ENCODE measurements at places on chromosomes 2 and 18.
A peak's percentile ranks its signal among the peaks of the same experiment; 100 is the strongest.

- DNase-seq, result no peak
These were observed 23.2 kb downstream of the ASB1 start for GRCh38 chr2:238449909-238450417.

DNA sequence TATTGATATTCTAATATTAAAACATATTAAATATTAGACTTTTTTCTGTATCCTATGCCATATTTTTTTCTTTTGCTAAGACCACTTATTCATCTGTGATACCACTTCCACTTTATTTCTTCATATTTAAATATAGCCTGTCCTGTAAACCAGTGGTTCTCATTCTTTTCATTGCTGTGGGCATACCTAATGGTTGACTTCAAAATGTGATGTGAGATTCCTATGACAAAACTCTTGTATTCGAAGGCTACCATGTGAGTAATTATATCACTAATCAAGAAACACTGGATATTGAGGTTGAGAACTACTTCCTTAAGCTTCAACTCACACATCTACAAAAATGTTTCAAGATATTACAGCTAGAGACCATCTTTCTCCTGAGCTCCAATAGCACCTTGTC, 3.6 kb downstream of the SCRN3 start:
- no peak for DNase-seq

- DNase-seq, result no peak
These were observed 152.1 kb downstream of the PXDN start for GRCh38 chr2:1591978-1592907.

- DNase-seq, result peak; percentile 20
These were observed 222.1 kb downstream of the MTX2 start for GRCh38 chr2:176491172-176491904.

- no peak for DNase-seq
These were observed 344.5 kb upstream of the LRATD1 start for GRCh38 chr2:14288016-14288415.

GRCh38 chr2:100391735-100392515, 25.5 kb downstream of the CHST10 start:
- no peak for DNase-seq

DNA sequence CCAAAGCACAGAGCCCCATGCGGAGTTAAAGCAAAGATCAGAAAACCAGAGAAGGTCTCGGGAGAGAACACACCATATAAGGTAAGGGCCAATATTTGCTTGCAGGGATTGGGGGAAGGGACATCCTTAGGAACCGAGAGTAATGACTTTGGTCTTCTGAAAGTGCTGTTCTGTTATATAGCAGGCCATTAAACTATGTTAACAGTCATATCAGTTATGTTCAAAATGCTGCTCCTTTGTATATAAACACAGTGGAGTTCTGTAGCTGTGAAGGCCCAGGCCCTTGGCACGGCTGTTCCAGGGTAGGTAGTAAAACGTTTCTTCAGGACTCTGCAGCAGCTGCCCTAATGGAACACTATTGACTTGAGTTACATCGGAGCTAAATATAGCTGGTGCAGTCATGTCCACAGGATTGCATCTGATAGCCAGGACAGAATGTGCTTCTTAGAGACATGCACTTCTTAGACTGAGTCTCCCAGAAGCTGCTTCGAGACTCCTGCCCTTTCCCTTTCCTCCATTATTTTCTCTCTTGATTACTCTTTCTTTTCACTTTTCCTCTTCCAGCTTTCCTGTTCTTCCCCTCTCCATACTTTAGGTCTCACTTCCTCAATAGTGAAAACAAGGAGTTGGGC, 122.4 kb downstream of the SETBP1 start:
- DNase-seq, result no peak

GRCh38 chr2:33011373-33011772, 64.6 kb downstream of the LTBP1 start:
- DNase-seq, result no peak

GRCh38 chr18:10689236-10690034, 163.6 kb downstream of the NAPG start:
- no peak for DNase-seq

DNA sequence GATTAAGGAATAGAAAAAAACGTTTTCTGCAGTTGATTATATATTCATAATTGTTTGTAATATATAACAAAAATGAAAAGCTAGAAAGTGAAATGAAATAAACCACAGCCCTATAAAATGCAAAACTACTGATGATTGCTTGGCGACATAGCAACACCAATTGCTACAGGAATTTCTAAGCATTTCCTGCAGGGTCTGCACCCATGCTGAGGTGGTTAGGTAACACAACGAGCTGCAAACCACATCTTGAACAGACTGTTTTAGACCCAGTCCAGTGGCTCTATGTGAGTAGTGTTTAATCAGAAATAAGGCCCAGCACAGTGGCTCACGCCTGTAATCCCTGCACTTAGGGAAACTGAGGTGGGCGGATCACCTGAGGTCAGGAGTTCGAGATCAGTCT, 17.2 kb upstream of the UGT1A9 start:
- DNase-seq, result no peak

DNA sequence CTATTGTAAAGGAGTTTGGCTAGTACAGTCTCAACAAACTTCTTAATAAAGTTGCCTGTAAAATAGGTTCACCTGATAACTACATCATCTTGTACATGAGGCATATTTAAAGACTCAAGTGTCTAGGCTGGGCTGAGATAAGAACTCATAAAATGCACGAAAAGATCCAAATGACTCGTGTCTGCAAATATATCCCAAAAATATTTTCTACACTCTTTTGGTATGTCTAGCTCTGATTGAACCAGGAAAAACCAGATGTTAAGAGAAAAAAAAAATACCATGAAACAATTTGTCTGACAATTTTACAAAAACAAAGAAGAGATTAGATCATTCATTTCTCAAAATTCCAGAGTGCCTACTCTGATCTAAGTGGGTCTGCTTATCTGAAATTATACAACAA, 166.9 kb upstream of the OSR1 start:
- DNase-seq, result no peak

DNA sequence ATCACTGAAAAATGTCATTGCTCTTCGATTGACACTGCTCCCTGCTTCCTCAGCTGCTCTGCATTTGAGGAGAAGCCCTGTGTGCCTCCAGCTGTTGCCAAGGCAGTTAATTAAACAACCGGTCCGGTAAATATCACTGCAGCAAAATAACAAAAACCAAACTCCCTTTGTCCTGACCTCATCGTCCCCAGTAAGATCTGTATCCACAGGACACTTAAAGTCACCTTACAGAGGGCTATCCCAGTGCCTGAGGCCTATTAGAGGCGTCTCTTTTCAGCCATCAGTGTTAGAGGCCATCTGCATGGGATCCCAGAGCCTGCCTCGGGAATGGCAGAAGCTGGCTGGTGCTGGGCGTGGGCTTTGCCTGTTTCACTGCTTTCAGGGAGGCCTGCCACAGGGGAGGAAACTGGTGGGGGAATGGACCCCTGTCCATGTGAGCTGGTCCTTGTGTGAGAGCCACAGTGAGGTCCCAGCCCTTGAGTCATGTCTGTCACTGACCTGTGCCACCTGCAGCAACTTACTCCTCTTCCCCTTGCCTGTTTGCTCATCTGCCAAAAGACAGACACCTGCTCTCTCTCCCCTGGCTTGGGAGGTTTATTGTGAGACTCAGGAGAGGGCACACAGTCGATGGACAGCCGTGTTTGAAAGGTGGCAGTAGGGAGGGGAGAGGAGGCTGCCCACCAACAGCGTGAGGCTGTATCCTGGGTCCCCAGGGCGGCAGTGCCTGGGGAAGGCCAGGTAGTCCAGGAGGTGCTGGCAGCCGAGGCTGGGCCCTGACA, 117.7 kb upstream of the MCFD2 start:
- DNase-seq, result no peak
